GM23338 (cell line): ENCODE measurements at places on chromosomes 5 and 9.
A peak's percentile ranks its signal among the peaks of the same experiment; 100 is the strongest.

GRCh38 chr9:129933185-129934040 is 98.2 kb downstream of the USP20 start:
- 0 out of 2 replicates have a peak overlapping the region, but pooled peaks have one; percentile 9 for H3K27ac ChIP-seq
- H3K4me3 ChIP-seq = no peak overlapping the region
- H3K4me1 ChIP-seq = peaks cover 29% of the 10 kb centered on the region
- H3K27me3 ChIP-seq = no peaks in the 10 kb centered on the region
- no peak for DNase-seq

DNA sequence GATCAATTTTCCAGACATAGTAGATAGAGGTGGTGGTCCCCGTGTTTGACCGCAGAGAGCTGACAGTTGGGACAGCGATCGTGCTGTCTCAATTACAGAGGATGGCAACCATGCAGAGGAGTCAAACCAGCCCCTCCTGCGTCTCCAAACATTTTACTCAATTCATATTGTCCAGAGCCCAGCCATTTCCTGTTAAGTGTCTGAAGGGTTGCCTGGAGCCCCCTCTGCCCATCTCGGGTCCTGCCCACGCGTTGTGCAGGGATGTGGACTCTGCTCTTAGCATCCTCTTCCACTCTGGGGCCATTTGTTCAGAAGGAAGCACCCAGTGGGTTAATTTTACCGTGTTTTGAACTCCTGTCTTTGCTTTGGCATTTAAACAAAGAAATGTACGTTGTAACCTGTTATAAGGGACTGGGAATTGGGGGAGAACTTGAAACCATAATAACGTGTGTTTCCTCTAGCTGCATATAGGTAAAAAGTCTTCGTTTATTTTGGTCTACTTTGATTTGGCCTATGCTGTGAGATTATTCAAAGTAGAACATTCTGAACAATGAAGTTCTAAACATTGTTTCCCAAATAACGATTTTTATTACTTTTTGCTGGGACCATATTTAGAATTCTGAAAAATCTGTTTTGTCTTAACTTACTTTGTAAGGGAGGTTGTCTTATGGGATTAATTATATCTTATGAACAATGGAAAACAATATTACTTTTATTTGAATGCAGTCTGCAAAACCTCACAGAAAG is 876 bp downstream of the EGFLAM start:
- peaks cover 94% of the 10 kb centered on the region for H3K27me3 ChIP-seq
- no peak overlapping the region for H3K27ac ChIP-seq
- H3K4me1 ChIP-seq = peaks cover 13% of the 10 kb centered on the region

- no peaks in the 10 kb centered on the region for H3K4me1 ChIP-seq
- peaks cover 9% of the 10 kb centered on the region for H3K27me3 ChIP-seq
- H3K36me3 ChIP-seq = no peaks in the 10 kb centered on the region
- no peak overlapping the region for H3K27ac ChIP-seq
Observed at GRCh38 chr5:149264439-149265067, 7.1 kb upstream of the AFAP1L1 start.

DNA sequence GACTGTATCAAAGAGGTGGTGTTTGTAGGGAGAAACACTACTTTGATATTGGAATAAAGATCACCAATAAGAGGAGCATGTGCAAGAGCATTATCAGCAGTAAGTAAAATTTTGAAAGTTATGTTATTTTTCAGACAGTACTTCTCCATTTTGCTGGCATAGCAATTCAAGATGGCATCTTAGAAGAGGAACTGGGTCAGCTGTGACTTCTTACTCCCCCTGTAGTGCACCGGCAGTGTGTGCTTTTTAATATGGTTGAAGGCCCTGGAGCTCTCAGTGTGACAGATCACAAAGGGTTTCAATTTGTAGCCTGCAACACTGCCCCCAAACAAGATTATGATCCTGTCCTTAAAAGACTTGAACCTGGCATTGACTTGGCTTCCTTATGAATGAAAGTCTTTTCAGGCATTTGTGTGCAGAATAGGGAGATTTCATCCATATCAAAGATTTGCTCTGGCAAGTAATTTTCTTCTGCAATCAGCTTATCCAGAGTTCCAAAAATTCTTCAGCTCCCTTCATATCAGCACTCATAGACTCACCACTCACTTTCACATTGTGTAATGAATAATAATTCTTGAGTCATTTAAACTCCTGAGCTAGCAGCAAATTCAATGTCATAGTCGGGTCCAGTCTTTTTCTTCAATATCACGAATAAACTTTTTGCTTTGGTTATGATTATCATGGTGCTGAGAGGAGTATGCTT is 105.7 kb upstream of the MAMDC2 start:
- no peak for DNase-seq
- H3K27ac ChIP-seq = no peak overlapping the region
- H3K27me3 ChIP-seq = no peaks in the 10 kb centered on the region
- H3K36me3 ChIP-seq = peaks cover 13% of the 10 kb centered on the region; the same call in 1 of the 2 replicates
- H3K4me1 ChIP-seq = no peaks in the 10 kb centered on the region

- H3K4me3 ChIP-seq = no peak overlapping the region
- H3K4me1 ChIP-seq = no peaks in the 10 kb centered on the region
- H3K27me3 ChIP-seq = no peaks in the 10 kb centered on the region
- no peaks in the 10 kb centered on the region for H3K36me3 ChIP-seq
Observed at GRCh38 chr5:1368756-1369155, 23.9 kb upstream of the CLPTM1L start.

- H3K36me3 ChIP-seq = no peaks in the 10 kb centered on the region
- no peak overlapping the region for H3K27ac ChIP-seq
- no peaks in the 10 kb centered on the region for H3K4me1 ChIP-seq
- H3K27me3 ChIP-seq = no peaks in the 10 kb centered on the region
Observed at GRCh38 chr5:73540192-73540591, 25.2 kb downstream of the ANKRA2 start.

DNA sequence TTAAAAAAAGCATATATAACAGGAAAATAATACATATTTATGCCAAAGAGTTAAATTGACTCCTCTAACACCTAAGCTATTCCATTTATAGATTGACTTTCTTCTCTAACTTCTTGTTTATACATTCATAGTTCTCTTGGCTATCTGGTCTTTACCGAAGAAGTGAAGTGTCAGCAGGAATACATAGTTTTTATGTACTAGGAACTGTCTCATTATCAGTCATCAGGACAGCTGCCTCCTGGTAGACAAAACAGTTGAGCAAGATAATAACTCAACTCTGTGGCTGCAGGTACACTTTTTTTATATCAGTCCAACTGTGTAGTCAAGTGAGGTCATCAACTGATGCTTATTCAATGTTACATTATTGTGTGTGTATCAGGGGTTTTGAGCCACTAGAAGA is 1436.0 kb upstream of the NUDT12 start:
- no peaks in the 10 kb centered on the region for H3K36me3 ChIP-seq
- H3K27me3 ChIP-seq = no peaks in the 10 kb centered on the region
- no peak overlapping the region for H3K27ac ChIP-seq
- no peak overlapping the region for H3K4me3 ChIP-seq
- DNase-seq = no peak

- no peak overlapping the region for H3K4me3 ChIP-seq
- no peaks in the 10 kb centered on the region for H3K4me1 ChIP-seq
- no peaks in the 10 kb centered on the region for H3K27me3 ChIP-seq
- H3K36me3 ChIP-seq = no peaks in the 10 kb centered on the region
- H3K27ac ChIP-seq = no peak overlapping the region
- no peak for DNase-seq
Observed at GRCh38 chr5:120568711-120569110, 104.6 kb downstream of the PRR16 start.

- H3K27me3 ChIP-seq = no peaks in the 10 kb centered on the region
- H3K4me3 ChIP-seq = no peak overlapping the region
- no peak for DNase-seq
- no peak overlapping the region for H3K27ac ChIP-seq
Observed at GRCh38 chr5:52725065-52725746, 62.5 kb upstream of the ITGA1 start.

GRCh38 chr5:69530561-69531405 is 29.2 kb upstream of the GTF2H2C start:
- no peaks in the 10 kb centered on the region for H3K27me3 ChIP-seq
- H3K4me1 ChIP-seq = peaks cover 6% of the 10 kb centered on the region
- no peak for DNase-seq

DNA sequence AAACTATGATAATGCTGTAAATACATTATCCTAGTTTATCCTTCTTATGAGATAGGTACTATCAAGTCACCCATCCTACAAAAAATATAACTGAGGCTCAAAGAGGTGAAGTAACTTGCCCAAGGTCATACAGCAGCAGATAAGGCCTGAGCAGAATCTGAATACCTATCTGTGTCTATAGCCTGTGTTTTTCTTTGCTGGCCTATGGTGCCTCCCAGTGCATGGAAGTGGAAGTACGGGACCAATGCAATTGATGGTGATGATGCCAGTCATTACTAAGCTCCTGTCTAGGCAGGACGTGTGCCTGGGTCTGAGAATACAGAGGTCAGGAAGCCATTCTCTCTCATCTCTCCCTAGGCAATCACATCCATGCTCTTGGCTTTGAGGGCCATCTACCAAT is 67.8 kb downstream of the FAT2 start:
- no peaks in the 10 kb centered on the region for H3K36me3 ChIP-seq
- DNase-seq = peak; percentile 83
- H3K27ac ChIP-seq = no peak overlapping the region
- no peaks in the 10 kb centered on the region for H3K27me3 ChIP-seq

GRCh38 chr9:76137931-76138330 is 247.5 kb downstream of the PCSK5 start:
- peaks cover 6% of the 10 kb centered on the region; the same call in 1 of the 2 replicates for H3K4me1 ChIP-seq
- no peak for DNase-seq
- no peak overlapping the region for H3K4me3 ChIP-seq
- no peaks in the 10 kb centered on the region for H3K27me3 ChIP-seq

- no peak overlapping the region for H3K4me3 ChIP-seq
- H3K27me3 ChIP-seq = no peaks in the 10 kb centered on the region
- H3K36me3 ChIP-seq = no peaks in the 10 kb centered on the region
Observed at GRCh38 chr5:57442080-57442839, 40.4 kb downstream of the ACTBL2 start.

DNA sequence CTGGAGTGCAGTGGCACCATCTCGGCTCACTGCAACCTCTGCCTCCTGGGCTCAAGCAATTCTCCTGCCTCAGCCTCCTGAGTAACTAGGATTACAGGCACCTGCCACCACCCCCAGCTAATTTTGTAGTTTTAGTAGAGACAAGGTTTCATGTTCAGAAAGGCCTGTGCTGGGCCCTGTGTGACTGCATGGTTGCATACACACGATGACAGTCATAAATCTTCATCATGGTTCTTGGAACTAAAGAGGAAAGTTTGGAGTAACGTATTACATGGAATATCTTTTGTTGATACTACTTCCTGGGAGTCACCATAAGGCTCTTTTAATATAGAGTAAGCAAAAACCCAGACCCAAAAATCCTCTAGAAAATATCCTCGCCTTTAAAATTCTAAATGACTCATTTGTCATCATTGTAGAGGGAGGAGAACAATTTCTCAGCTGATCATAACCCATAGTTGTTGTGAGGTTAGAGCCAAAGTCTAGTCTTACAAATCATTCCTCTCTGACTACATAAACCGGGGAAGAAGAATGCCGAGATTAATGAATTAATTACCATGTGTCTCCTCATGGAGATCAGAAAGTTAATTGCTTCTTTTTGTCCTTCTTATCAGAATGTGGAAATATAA is 47.0 kb downstream of the KLF9 start:
- no peak overlapping the region for H3K27ac ChIP-seq
- H3K4me1 ChIP-seq = no peaks in the 10 kb centered on the region
- no peaks in the 10 kb centered on the region for H3K36me3 ChIP-seq

- H3K4me1 ChIP-seq = no peaks in the 10 kb centered on the region; the same call in 1 of the 2 replicates
- H3K27me3 ChIP-seq = no peaks in the 10 kb centered on the region
- no peak overlapping the region for H3K4me3 ChIP-seq
- peak; percentile 36 for DNase-seq
- no peak overlapping the region for H3K27ac ChIP-seq
Observed at GRCh38 chr5:178454821-178455479, 135.2 kb downstream of the COL23A1 start.

DNA sequence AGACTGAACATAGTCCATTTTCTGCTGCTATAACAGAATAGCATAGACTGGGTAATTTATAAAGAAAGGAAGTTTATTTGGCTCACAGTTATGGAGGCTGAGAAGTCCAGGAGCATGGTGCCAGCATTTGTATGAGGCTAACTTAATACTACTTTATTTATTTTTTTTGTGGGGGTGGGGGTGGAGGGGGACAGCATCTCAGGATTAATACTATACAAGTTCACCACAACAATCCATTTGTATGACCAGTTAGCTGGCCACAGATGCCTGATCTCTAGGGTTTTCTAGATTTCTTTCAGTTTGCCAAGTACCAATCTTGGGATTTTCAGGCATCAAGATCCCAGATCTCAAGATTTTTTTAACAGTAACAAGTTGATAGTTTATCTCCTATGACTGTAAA is 20.3 kb downstream of the ANGPTL2 start:
- H3K27ac ChIP-seq = no peak overlapping the region
- no peak for DNase-seq
- no peaks in the 10 kb centered on the region for H3K36me3 ChIP-seq
- no peak overlapping the region for H3K4me3 ChIP-seq
- H3K27me3 ChIP-seq = no peaks in the 10 kb centered on the region

GRCh38 chr9:108060175-108060574 is 570.6 kb upstream of the KLF4 start:
- DNase-seq = no peak
- no peak overlapping the region for H3K27ac ChIP-seq
- H3K4me3 ChIP-seq = no peak overlapping the region
- H3K27me3 ChIP-seq = no peaks in the 10 kb centered on the region
- H3K36me3 ChIP-seq = no peaks in the 10 kb centered on the region

DNA sequence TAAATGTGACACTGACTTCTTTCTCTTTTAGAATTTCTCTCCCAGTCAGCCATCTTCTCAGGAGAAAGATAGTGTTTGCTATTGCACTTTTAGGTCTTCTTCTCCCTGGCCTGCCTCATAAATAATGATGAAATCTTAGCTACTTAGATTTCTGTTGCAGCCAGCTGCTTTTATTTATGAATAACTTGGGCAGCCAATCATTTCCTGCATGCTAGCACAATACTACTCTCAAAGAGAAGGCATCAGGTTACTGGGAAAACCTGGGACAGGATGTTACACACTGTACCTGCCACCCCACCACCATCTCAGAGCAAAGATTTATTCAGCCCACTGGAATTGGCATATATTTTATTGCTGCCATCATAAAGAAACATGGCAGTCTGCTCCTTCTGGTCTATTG is 266.6 kb downstream of the PRELID2 start:
- H3K4me1 ChIP-seq = no peaks in the 10 kb centered on the region
- no peaks in the 10 kb centered on the region for H3K27me3 ChIP-seq
- no peaks in the 10 kb centered on the region for H3K36me3 ChIP-seq

- no peaks in the 10 kb centered on the region for H3K27me3 ChIP-seq
- no peak overlapping the region for H3K4me3 ChIP-seq
- no peaks in the 10 kb centered on the region for H3K36me3 ChIP-seq
- H3K27ac ChIP-seq = no peak overlapping the region
- no peak for DNase-seq
- H3K4me1 ChIP-seq = no peaks in the 10 kb centered on the region
Observed at GRCh38 chr9:79939819-79940218, 368.1 kb downstream of the TLE4 start.

- H3K36me3 ChIP-seq = no peaks in the 10 kb centered on the region
- H3K27ac ChIP-seq = no peak overlapping the region
Observed at GRCh38 chr5:116063950-116064349, 20.9 kb upstream of the COMMD10 start.
